ENCODE measurements at places on chromosomes 6 and 20.

DNA sequence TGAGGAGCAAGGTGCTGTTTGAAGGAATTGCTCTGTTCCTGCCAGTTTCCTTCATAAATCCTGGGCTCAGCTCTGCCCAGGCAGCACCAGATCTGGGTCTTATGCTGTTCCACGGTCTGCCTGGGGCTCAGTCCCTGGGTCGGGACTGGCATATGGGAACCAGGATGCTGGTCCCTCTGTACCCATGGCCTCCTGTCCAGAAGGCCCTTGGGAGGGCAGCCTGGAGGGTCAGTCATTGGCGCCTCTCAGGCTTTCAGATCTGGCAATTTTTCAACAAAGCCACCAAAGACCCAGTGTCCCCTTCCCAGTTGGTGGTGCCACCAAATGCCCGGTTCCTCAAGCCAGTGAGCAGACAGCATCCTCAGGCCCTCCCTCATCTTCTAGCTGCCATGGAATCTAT is 232.7 kb upstream of the SULF2 start:
- no peak for DNase-seq

DNA sequence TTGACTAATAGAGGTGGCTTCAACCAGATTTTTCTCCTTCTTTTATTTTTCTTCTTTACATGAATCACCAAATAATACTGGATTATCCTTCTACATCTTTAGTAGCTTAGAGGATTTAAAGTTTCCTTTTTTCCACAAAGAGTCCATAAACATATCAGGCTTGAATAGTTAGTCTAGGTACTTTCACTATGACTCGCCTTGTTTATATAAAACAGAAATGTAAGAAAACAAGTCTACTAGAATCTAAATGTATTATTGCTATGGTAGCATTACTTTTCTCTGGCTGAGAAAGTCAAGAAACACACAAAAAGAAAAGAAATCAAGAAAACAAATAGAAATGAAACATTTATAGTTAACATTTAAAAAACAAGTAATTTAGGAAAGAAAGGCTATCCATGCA is 215.2 kb downstream of the PTPRK start:
- no peak for DNase-seq

- no peak for DNase-seq
These were observed 17.5 kb upstream of the SYNCRIP start for GRCh38 chr6:85660181-85660611.

- no peak for DNase-seq
These were observed 273.5 kb upstream of the RUNX2 start for GRCh38 chr6:45054610-45055009.

GRCh38 chr6:168223150-168223549 is 96.4 kb downstream of the DACT2 start:
- no peak for DNase-seq

GRCh38 chr6:5680095-5680494 is 326.6 kb downstream of the NRN1 start:
- no peak for DNase-seq

- DNase-seq: no peak
These were observed 266.4 kb upstream of the PRND start for GRCh38 chr20:4455301-4455701.

- no peak for DNase-seq
These were observed 804.1 kb upstream of the CITED2 start for GRCh38 chr6:140178520-140178919.

DNA sequence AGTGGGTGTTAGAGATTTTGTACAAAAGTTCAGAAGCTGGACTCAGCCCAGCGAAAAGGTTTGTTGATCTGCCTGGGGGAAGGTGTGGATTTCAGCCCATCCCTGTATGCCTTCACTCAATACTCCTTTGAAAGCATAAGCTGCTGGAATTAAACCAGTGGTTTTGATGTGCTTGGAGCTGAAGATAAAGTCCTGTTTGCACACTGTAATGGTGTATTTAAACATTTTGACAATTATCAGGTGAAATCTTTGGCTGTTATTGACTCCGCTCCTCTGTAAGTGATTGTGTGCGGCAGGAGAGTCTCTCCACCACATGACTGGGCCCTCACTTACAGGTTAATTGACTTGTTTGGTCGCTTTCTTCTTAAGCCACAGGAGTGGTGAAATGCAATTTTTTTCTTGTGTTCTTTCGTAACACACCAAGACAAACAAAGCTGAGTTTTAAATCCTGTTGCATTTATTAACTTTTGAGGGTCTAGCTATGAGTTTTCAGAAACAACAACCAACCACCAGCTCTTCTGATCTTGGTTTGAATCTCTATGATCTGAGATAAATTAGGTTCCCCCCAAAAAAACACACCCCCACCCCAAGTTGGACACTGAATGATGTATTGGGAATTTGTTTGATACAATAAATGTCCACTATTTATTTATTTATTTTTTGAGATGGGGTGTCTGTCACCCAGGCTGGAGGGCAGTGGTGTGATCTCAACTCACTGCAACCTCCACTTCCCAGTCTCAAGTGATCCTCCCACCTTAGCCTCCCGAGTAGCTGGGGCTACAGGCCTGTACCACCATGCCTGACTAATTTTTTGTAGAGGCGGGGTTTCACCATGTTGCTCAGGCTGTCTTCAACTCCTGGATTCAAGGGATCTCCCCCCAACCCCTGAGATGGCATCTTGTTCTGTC is 46.3 kb upstream of the NCOA3 start:
- no peak for DNase-seq

- DNase-seq: no peak
These were observed 481 bp downstream of the ZNF133 start for GRCh38 chr20:18288749-18289267.
